ENCODE measurements at places on chromosomes 2 and 18. TPM values are rescaled to one million over a fixed set of nuclear protein-coding genes. Genes with fewer than 3 reads are reported as not detected.

Gene GAREM1
- 8.7 TPM for total RNA-seq

Gene TTC31
- total RNA-seq: 23.8 TPM

GRCh38 chr2:195575879-195576401, 81.1 kb upstream of the SLC39A10 start:
- no peak for DNase-seq

DNA sequence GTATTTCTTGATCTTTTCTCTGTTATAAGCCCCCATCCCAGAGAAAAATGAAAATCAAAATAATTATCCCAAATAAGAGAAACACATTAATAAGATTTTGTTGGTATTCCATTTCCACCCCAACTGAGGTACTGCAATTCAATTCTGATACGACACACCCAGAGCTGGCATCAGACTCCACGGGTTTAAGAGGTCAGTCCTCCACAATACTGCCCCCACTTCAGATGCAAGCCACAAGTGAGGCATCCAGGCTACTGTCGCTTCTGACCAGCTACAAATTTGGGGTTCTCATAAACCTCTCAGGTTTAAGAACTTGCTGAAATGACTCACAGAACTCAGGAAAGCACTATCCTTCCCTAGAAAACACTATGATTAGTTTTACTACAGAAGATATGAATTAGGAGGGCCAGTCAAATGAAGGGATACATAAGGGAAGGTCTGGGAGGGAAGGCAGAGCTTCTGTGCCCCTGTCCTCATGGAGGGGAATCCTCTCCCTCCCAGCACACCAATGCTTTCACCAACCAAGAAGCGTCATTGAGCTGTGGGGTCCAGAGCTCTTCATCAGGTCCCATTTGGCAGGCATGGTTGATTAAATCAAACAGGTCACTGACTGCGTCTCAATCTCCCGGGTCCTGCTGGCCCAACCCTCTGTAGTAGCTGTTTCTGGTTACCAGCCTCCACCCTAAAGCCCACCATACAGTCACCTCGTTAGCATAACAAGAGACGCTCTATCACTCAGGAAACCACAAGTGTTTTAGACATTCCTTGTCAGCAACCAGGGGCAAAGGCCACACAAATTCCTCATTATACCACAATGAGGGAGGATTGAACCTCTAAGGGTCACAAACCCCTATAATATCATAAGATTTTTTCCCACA, 46.2 kb downstream of the IWS1 start:
- DNase-seq: no peak

All from glutamatergic neuron (in vitro differentiated cells).